ENCODE measurements at places on chromosomes 7 and 10.

- DNase-seq: no peak
These were observed 63.2 kb upstream of the BMPER start for GRCh38 chr7:33842150-33842549.

- DNase-seq: no peak
These were observed 49.5 kb upstream of the SLC29A3 start for GRCh38 chr10:71269301-71270288.

- no peak for DNase-seq
These were observed 143.0 kb downstream of the ARHGAP22 start for GRCh38 chr10:48461623-48462481.

DNA sequence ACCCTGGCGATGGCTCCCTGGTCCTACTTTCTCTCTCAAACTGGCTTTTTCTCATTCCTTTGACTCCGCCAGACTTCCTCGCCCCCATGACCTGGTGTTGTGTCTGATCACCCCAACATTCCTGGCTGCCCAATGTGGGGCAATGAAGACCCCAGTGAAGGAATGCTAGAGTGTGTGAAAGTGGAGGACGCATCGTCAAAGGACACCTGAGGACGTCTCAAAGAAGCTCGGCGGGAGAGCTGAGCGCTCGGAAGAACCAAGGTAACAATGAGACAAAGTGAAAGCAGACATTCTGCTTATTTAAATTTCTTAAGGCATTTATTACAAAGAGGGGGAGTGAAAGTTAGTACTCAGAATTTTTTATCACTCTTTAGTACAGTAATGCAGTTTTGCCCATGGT, 31.7 kb upstream of the AKR1C2 start:
- no peak for DNase-seq

DNA sequence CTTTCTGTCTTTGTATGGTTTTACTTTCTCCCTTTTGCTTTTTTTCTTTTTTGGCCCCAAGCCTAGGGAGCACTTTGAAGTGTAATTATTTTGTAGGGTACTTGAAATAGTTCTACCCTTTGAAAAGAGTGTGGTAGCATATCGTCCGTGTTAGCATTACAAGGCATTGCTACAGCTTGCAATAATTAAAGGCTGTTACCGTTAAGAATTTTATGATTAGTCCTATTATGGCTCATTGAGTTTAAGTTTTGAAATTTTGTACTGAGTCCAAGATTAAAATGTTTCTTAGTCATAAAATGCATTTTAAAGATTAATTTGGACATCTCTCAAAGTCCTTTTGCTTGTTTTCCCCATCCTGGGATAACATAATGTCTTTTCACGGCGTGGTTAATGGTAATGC, 490.0 kb upstream of the LRRN3 start:
- no peak for DNase-seq

DNA sequence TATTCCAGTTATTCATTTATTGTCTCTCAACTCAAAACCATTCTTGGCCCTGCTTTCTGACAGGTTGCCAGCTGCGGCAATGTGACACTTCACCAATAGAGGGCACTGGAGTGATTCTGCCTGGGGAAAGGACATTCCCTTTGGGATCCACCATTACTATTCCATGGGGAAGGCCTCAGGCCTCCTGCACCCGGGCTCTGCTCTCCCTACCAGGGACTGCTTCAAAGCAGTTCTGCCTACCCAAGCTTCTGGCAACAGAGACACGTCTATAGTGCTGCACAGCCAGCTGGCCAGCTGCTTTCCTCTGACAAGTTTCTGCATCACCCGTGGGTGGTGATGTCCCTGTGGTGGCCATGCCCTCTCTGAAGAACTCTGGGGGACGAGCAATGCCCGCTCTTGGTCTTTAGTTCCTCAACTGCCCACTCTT, 163.8 kb downstream of the ELMO1 start:
- no peak for DNase-seq

DNA sequence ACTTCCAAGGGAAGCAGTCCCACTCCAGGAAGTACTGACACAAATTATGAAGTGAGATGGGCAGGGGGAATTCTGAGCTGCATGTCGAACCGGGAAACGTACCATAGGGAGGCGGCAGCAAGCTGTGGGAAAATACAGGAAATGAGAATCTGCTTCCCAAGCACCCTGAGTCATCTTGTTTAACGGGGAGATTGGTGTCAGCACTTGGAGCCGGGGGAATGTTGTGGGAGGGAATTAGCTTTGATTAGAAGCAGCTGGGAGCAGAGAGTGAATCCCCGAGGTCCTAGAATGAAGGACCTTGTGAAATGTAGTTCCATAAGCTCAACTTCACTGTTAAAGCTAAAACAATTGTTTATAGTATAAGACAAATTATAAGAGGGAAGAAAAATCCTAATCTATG, 141.4 kb upstream of the PRKCQ start:
- DNase-seq: no peak

DNA sequence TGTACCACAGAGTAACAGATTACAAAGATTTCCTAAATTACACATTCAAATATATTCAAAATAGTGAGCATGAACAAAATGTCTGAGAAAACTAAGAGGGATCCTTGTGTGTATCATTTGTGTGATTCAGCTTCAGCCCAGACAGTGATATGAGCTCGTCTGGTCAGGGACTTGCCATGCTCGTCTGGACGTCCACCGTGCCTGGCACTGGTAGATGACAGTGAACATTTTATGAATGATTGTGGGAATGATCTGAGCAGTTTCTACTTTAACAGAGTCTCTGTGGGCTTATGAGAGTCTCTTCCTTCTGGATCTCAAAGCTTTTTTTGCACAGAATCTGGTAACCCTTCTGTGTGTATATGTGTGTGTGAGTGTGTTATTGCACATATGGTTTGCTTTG, 34.2 kb upstream of the ANKRD2 start:
- DNase-seq: no peak

DNA sequence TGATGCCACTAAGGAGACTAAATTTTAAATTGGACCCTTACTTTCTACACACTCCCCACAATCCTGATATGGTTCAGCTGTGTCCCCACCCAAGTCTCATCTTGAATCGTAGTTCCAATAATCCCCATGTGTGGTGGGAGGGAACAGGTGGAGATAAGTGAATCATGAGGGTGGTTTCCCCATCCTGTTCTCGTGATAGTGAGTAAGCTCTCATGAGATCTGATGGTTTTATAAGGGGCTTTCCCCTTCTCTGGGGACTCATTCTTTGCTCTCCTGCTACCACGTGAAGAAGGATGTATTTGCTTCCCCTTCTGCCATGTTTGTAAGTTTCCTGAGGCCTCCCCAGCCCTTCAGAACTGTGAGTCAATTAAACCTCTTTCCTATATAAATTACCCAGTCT, 18.4 kb upstream of the BET1 start:
- no peak for DNase-seq

DNA sequence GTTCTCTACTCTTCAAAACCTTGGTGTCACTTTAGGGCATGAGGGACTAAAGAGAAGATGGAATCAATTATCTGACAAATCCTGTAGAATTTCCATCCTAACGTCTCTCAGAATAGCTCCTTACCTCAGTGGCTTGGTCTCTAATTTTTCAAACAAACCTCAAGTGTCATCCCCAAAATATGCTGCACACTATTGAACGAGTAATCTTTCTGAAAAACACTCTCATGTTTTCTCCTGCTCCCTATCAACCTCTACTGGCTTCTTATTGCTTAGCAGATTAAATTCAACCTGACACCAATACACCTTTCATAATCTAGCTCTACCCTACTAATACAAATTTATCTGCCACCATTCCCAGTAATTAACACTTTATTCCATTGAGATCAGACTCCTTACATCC, 8.5 kb downstream of the CNOT4 start:
- DNase-seq: no peak

GRCh38 chr7:143902332-143902899, 440 bp upstream of the TCAF1 start:
- no peak for DNase-seq

- no peak for DNase-seq
These were observed 278.7 kb downstream of the DOCK4 start for GRCh38 chr7:111927353-111928019.

DNA sequence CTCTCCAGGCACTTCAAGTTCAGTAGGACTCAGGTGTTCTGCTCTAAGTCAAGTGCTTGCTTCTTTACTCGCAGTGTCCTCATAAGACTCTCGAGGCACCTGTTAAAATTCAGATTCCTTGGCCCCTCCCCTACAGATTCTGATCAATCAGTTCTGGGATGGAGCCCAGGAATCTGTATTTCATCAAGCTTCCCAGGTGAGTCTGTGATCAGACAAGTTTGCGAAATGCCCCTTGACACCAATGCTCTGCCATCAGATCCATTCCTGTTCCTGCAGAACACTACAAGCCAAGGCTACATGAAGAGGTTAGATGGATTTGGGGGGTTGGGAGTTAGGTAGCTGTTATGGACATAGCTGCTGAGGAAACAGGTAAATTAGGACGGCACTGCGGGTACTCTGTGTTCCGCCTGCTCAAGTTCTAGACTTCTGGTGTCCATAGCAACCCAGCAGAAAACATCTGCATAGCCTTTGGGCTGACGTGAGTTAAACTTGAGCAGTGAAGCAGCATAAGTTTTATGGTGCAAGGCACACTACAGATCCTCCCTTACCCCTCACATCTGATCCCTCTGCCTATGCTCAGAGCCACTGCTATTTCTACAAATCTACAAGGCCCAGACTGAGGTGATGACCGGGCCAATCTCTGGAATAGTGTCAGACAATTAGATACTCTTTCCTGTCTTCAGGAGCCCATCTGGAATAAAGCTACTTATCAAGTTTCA, 6.8 kb upstream of the NCOA4 start:
- no peak for DNase-seq

DNA sequence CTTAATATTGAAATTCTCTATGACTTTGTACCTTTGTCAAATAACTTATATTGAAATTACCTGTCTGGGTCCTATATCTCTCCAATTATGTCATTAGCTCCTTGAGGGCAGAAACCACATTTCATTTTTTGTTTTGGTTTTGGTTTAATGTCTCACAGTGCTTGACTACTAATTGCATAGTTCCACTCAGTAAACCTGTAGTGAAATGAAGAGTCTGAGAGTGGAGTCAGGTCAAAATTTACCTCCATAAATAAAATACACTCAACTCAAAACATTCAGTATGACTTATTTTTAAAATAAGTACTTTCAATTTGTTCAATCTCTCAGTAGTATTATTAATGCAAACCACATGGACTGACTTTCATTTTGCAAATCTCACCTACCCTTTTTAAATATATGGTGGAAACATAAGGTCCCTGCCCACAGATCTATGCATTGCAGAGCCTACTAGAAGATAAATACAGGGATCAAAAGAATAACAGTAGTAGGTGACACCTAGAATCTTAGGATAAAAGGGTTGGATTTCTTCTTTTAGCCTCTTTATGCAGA, 32.5 kb downstream of the PDE1C start:
- DNase-seq: no peak

DNA sequence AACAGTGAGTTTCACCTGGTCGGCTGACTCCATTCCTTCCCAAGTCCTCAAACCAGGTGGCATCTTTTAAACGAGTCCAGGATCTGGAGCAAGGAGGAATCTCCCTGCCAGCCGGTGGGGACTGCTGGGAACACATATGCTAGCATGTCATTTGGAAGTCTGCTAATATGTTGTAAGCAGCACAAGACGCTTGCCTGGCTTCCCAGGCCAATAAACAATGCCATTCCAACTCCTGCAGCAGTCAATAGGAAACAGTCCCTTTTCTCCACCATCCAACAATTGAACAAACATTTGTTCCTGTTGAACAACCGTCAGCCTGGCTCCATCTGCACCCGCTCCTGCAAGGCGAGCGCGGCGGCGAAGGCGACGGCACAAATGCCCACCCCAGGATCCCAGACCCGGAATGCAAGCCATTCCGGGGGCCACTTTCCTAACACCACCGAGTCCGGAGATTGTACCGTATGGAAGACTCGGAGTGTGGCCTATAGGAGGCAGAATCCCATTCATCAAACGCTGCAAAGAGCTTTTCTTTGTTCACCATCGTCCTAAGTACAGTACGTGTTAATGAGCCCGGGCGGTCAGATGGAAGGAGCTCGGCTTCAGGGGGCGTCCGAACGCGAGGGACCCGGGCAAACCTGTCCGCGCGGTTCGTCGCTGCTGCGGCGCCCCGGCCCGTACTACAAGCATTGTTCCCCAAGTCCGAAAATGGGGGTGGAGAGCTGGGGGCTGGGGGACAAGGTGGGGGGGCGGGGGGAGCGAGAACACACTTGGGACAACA, 1.6 kb downstream of the FAM53B start:
- no peak for DNase-seq
